ENCODE measurements at places on chromosomes 13 and 19.

DNA sequence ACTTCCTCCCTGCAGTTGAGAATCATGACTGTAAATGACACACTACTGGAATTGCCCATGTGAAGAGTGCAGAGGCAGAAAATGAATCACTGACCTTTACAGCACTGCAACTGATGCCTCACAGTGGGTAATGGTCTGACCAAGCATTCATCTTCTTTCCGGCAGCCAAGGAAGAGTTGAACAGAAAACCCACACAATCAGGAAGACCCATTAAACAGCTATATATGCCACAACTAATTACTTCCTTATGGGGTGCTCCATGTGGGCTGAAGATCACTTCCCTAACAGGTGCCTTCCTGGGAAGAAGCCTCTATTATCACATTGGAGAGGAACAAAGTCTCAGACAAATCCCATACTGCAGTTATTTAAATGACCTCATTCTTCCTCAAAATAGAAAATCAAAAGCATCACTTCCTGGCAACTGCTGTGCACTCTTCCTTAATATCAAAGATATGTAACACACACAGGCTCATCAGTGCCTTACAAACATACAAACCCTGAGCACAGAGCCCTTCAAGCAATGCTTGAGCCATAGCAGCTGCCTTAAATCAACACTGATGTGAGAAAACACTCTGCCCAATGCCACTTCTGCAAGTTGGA, 45.8 kb downstream of the RUBCNL start:
- DNase-seq, result no peak

DNA sequence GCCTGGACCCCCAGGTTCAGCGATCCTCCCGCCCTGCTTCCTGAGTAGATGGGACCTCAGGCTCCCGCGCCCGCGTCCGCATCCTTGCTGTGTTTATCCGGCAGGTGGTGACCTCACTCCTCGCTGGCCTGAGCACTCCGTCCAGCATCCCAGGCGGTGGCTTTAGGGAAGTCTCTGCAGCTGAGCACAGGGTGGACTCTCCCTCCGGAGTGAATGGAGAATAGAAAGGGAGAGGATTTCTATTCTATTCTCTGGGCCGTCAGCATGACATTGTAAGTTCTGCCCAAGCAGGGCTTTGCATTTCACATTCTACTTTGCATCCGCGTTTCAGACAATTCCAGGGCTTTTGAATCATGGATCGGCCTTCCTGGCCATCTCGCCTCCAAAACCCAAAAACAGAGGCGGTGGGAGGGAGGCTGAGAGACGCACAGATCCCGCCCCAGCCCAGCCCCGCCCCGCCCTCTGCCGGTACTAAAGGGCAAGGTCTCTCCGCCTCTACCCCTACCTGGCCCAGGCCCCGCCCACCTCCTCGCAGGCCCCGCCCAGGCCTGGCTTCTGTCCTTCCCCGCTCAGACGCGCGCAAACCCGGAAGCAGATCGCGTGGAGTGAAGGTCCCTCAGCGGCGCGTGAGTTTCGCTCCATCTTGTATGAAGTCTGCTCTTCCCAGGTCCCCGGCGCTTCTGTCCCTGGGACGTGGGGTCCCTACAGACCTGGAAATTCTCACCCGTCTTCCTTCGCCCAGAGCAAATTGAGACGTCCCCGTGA, at the start of gene ZNF525:
TSS of gene ZNF525 (plus strand) at position 572 of the 765 bp plus-strand sequence. CDS start 6,577 bp downstream, outside the sequence.
- DNase-seq, result peak; percentile 84

DNA sequence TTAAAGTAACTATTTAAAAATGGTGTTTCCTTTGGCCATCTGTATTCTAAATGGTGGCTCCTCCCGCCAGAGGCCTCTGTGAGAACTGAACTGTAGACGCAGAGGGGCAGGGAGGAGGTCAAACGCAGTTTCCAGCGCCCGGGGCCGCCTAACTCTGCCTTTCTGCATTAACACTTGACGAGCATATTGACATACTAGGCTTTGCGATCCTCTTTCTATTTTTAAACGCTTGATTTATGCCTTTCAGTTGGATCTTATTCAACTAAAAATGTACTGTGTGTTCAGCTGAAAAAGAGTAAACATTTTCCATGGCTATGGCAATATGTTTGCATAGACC, 74.7 kb downstream of the SPACA7 start:
- DNase-seq, result no peak

GRCh38 chr13:35839806-35840205, 291.4 kb downstream of the DCLK1 start:
- no peak for DNase-seq

DNA sequence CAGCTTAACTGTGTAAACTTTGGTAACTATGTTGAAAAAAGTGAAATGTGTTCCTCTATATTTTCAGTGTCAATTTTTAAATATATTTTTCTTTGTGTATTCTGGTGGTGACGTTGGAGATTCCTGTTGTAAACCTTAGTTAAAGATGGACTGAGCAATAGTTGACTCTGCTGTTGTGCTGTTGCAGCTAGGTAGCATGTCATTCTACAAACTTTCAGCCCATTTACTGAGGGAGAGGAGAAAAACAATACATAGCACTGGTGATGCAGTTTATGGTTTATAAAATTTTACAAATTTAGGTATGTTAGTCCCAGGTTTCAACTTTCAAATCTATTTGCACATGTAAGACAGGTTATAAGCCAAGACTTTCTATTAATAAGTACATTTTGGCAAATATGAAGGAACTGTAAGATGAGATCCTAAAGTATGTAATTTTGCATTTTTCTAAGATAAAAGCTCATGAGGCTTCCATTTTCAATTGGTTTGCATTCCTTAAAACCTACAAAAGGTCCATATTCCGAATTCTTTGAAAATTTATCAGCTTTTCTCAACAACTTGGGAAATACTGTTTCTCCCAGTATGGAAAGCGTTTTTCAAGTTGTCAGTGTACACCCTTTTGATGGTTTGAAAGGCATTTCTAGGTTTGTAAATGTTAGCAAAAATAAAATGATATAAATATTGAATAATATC, 1.5 kb downstream of the NDFIP2 start:
- DNase-seq, result no peak

DNA sequence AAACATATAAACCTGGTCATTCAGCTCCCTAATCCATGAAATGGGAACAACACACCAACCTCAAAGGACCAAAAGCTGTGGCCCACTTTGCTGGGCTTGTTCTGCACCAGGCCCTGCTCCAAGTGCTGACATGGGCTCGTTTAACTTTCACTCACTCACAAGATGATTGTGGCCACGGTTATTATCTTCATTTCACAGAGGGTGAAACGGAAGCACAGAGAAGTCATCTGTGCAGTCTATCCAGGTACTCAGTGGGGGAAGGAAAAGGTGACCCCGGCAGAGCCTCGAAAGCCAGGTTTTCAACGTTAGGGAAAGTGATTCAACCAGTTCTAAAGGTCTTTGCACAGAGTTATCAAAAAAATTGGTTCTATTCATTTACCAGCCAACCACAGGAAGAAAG, 68.0 kb downstream of the CRYL1 start:
- DNase-seq, result no peak

DNA sequence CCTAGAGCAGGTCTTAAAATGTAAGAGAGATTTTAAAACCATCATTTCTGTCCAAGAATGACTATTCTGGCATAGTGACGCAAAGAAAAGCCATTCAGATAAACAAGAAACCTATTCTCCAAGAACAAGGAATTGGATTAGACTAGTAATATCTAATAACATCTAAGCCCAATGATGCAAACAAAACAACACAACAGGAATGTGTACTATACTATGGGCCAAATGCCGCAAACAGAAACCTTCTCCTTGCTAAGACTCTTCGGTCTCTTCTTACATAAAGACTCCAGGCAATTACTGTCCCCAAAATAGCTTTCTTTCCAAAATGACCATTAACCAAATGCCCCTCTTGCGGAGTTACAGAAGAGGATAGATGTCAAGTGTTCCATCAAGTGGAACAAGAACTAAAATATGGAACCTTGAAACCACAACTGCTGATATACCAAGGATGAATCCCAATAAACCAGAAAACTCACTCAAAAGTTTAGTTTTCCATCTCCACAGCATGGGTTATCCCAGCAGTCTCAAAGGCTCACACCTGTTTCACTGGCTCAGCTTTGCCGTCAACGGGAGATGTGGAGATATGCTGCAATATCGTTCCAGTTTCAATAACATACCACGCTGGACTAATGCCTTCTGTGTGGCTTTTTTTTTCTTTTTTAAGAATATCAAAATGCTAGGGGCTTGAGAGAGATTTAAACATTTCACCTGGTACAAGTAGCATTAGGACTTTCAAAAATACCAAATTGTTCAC, 76.2 kb downstream of the FOXO1 start:
- no peak for DNase-seq

DNA sequence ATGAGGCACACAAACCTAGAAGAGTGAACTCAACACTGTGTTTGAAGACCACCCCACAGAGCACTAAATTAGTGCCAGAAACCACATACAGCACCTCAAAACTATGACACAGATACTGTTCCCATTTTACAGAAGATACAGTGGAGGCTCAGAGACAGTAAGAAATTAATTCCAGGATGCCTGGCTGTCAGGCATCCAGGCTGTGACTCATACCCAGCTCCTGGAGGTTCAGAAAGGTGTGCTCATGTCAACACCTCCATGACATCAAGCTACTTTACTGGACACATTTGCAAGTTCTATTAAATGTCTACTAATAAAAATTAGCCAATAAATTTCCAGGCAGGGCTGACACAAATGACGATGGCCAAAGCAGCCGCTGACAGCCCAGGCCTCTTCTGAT, 176.3 kb downstream of the ABCC4 start:
- DNase-seq, result no peak

GRCh38 chr13:33454844-33455705, 169.5 kb upstream of the STARD13 start:
- no peak for DNase-seq

- DNase-seq, result no peak
Observed at GRCh38 chr19:19597809-19598306, 20.6 kb downstream of the PBX4 start.

DNA sequence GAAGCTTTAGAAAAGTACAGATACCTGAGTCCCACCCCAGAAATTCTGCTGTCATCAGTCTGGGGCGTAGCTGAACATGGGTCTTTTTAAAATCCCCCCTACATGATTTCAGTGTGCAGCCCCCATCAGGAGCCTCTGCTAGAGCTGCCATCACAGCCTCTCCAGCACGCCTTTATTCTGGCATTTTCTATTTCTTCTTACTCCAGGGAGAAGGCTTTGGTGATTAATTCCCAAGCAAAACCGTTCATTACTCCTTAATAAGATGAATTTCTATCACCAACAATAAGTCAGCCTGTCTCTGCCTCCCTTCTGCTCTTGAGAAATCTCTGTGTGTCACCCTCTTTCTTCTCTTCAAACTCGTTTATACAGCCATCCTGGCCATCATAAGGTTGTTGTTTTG, 160.3 kb downstream of the KATNAL1 start:
- DNase-seq, result no peak

DNA sequence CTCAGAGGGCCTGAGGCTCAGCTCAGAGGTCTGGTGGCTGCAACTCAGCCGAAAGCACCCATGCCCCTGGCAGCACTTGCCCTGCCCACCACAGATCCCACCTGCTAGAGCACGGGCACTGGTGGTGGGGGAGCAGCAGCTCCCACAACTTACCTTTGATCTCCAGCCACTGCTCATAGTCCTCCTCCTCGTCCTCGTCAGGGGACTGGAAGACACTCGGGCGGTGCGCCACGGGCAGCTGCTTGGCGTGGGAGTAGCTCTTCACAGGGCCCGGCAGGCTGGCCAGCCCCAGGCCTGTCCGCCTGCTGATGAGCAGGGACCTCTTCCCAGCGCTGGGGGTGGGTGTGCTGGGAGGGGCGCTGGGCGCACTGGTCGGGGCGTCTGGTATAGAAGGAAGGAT, 14.6 kb downstream of the SUGP1 start:
- no peak for DNase-seq

DNA sequence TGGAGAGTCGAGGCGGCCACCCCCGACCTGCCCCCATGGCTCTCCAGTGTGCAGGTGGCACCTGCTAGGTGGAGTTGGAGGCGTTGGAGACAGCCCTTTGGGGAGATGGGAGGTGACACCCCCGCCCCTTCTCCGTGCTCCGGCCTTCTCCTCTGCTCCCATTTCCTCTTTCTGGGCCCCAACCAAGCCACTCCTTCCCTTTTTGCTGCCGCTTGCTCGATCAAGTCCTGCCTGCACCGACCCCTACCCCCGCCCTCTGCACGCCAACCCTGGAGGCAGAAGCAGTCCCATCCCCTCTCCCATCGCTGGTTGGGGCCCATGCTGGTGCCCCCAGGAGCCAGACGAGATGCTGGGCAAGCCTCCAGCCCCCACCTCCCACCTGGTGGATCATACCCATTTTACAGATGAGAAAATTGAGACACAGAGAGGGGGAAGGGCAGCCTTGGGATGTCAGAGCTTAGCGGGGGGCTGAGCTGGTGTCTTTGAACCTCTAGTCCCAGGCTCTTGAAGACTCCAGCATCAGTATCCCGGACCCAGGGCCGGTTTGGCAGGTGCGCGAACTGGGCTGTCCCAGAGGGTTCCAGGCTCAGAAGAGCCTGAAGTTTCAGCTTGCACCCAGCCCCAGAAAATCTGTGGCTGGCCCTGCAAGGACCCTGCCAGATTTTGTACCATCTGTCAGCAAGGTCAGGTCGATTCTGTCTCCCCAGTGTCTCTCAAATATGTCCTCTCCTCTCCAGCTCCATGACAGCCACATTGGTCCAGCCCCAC, 10.3 kb downstream of the GNA15 start:
- no peak for DNase-seq

GRCh38 chr19:29483641-29483920, 42.2 kb upstream of the VSTM2B start:
- DNase-seq, result no peak

DNA sequence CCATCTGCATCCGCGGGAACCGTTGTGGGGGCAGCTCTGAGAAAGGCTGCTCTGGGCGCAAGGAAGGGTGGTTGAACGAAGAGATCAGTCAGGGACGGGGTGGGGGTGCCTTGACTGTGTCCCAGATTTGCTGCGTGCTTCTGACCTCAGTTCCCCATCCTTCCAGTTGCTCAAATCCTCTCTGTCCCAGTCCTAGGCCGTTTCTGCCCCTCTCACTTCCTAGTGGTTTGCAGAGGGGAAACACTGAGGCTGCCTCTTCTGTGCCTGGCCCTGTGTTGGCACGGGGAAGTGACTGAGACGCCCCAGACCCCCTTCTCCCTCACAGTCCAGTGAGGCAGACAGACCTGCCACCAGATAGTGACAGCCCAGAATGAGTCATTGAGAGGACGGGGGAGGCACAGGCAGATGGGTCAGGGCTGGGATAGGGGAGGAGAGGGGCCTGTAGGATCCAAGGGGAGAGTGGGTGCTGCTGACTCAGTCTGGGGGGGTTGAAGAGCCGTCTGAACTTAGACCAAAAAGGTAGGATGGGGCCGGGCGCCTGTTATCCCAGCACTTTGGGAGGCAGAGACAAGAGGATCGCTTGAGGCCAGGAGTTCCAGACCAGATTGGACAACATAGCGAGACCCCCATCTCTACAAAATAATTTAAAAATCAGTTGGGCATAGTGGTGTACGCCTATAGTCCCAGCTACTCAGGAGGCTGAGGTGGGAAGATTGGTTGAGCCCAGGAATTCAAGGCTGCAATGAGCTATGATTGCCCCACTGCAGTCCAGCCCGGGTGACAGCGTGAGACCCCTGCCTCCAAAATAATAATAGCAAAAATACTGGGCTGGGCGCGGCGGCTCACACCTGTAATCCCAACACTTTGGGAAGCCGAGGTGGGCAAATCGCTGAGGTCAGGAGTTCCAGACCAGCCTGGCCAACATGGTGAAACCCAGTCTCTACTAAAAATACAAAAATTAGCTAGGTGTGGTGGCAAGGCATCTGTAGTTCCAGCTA, 26.5 kb downstream of the NUMBL start:
- no peak for DNase-seq
